ENCODE measurements at places on chromosomes 16 and 17. TPM values are rescaled to one million over a fixed set of nuclear protein-coding genes. Genes with fewer than 3 reads are reported as not detected.

NPIPB8 gene
- total RNA-seq = not detected

DNA sequence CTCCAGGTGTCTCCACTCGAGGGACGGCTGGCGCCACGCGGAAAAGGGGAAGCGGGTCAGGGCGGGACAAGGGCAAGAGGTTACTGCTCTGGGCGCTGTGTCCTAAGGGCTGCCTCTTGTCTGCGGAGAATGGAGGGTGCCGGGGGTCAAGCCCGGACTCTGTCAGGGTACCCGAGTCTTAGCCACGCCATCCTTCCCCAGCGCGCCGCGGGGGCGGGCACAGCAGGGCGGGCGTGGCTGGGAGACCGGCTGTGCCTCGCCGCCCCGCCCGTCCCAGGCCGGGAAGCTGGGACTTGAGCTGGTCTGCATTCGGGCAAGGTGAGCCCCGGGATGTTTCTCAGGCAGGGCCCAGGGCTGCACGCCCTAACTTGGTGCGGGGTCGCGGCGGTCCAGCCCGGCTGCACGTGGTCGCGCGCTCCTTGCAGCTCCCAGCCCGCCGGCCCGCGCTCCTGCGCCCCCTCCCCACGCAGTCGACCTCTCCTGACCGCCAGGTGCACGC, 6.2 kb upstream of the ACTG1 start:
- no peak for DNase-seq

DNA sequence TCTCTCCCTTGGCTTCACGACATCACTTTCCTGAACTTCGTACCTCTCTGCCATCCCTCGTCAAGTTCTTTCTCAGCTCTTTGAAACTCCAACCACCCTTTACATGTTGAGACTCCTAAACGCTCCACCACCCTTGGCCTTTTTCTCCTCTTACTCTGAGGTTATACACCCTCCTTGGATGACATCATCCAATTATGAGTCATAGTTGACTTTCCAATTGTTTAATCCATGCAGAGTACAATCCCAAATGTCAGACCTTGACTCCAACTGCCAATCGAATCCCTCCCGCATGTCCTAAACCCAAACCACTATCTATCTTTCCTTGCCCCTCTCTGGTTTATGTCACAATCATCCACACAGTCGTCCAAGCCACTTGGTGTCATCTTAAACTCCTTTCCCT, 18.4 kb upstream of the C16orf82 start:
- DNase-seq = no peak

DNA sequence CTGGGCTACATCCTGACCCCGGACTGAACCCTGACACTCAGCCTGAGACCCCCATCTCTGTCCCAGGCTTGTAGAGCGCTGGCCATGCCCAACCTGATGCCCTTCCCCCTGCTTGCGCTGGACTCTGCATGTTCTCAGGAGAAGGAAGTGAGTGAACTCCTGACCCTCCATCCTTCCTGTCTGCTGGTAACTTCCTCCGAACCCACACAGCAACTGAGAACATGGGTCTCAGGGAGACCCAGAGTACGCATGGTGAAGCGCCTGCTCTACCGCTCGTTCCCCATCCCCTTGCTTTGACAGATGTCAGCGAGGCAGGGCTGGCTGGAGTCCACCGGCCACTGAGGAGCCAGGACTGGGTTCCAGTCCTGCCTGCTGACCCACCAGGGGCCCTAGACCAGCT, 6.1 kb downstream of the CAMKK1 start:
- no peak for DNase-seq
